ENCODE measurements at places on chromosomes 5 and 9. TPM values are rescaled to one million over a fixed set of nuclear protein-coding genes. Genes with fewer than 3 reads are reported as not detected.

Gene EPB41L4B
- 0.21 TPM for total RNA-seq

Gene LCN1
- not detected for total RNA-seq

Gene FUBP3
- 31.8 TPM for total RNA-seq

Gene SCAMP1
- total RNA-seq, result 13.6 TPM

Gene SUSD3
- total RNA-seq, result 72.8 TPM

Gene SLC23A1
- 1.4 TPM for total RNA-seq

Gene TICAM2
- 2.0 TPM for total RNA-seq

Gene RNF224
- total RNA-seq, result not detected

Gene CYLC2
- not detected for total RNA-seq

Gene DNM1
- total RNA-seq, result 1.1 TPM

Gene ATP10B
- not detected for total RNA-seq

Gene IFNA2
- total RNA-seq, result not detected

Gene TNC
- 0.52 TPM for total RNA-seq

Gene SLC35A4
- total RNA-seq, result 69.7 TPM

Gene KLF4
- 1.3 TPM for total RNA-seq

Gene CDKN2A
- total RNA-seq, result 3.9 TPM

Gene CFAP157
- 0.10 TPM for total RNA-seq

Gene GPR151
- not detected for total RNA-seq
